ENCODE measurements at places on chromosomes 6 and 20.

DNA sequence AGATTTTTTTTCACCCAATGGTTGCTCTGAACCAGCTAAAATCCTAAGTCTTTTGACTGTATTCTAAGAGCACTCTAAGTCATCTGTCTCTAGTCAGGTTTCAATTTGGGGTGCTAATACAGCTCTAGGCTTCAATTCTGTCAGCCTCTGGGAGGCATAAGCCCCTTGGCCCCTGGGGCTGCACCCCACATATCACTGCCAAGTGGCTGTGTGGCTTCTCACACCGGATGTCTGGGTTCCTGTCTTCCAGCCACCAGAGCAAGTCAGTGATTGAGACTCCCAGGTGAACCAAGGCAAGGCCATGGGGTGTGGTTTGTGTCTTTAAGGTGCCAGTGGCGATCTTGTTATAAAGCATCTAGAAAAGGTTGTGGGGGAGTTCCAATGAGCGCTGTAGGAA lies 136.5 kb downstream of the TMEM242 start:
- DNase-seq = no peak

GRCh38 chr6:37807656-37808055 lies 11.9 kb upstream of the ZFAND3 start:
- peak; percentile 52 for DNase-seq

DNA sequence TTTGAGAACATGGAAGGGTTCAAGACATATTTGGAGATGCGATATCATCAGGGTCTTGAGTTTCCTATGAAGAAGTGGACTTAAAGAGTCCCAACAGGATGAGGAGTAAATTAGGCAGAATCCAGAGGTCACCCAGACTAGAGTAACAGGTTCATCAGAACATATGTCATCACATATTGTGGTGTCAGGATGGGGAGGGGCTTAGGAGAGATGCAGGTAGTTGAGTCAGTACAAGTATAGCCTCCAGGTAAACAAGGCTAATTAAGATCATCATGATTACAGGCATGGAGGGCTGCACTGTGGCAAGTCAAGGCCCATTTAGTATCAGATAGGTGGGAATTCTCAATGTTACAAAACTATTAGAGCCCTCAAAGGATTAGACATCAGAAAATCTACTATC lies 90.1 kb upstream of the PAK5 start:
- no peak for DNase-seq

- DNase-seq = no peak
These were observed 196.0 kb downstream of the MAFB start for GRCh38 chr20:40493071-40493470.

- peak; percentile 45 for DNase-seq
These were observed 28.3 kb upstream of the PREP start for GRCh38 chr6:105431226-105431625.

DNA sequence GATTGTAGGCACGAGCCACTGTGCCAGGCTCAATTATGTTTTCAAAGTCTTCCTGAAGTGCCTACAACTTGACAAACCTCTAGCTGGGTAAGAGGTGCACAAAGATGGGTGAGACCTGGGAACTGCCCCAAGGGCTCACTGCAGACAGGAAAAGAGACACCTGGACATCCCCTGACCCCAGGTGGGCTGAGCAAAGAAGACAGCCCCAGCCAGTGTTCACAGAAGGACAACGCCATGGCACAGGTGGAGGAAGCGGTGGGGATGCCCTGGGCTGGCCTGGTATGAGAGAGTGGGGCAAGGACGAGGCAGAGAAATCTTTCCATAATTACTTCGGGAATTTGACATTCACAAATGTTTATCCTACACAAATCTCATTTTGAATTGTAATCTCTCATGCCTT lies 278.9 kb downstream of the SMOC2 start:
- no peak for DNase-seq

- DNase-seq = no peak
These were observed 117.5 kb upstream of the SAMD5 start for GRCh38 chr6:147390909-147391536.

- no peak for DNase-seq
These were observed 14.0 kb downstream of the RBL1 start for GRCh38 chr20:37081717-37082289.

- DNase-seq = no peak
These were observed 18.1 kb upstream of the SAMHD1 start for GRCh38 chr20:36969478-36970186.

DNA sequence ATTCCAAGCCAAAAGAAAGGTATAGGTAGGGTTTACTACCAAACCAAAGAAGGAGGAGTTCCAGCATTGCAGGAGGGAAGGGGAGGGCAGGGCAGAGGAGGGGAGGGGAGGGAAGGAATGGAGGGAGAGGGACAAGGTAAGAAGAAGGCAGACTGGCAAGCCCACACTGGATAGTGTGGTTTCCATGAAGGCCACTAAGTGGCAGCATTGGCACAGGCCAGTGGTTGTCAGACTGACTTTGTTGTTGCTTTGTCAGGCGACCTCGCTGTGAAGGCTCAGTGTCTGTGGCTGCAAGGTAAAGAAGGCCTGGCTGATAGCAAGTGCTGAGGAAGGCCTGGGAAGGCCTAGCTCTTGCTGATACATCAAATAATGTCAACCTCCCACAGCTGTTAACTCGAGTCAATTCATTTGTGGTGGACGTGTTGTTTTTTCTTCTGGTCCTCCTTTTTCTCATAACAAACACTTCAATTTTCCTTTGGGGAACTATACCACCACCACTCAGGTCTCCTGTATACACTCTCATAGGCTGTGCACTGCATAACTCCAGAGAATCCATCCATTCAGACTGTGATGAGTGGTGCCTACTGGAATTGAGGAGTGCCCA lies 7.7 kb upstream of the ZNF334 start:
- DNase-seq = peak; percentile 42

DNA sequence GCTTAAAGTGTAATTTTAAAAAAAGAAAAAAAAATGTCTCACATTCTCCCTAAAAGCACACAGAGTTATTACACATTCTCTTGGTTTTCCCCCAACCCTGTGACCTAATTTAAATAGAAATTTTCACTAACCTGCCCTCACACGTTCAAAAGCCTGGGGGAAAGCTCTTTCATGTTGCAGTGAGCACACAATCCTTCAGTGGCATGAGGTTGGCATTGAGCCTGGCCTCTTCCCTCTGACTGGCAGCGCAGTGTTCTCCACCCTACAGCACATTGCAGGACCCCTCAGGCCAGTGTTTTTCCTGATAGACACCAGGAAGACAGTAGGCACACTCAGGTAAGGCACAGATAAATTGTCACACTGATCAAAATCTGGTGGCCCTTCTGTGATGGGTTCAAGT lies 34.1 kb downstream of the TNFRSF21 start:
- DNase-seq = no peak

DNA sequence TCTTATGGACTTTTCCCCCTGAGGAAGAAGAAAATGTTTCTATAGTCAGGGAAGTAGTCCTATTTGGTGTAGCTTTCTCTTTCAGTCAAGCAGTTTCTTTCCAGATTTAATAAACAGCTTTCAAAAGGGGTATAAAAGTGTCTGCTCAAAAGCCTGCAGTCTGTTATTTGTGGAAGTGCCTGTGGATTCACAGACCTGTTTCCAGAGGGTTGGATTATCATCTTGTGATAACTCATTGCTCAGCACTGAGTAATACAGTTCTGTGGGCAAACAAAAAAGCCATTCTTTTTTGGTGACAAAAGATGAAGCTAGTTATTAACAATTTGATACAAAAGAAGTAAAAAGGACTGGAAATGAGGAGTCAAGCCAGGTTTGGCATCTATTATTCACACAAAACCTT lies 358.2 kb upstream of the ID4 start:
- DNase-seq = no peak

- no peak for DNase-seq
These were observed 157.7 kb downstream of the GJA1 start for GRCh38 chr6:121593011-121593641.

DNA sequence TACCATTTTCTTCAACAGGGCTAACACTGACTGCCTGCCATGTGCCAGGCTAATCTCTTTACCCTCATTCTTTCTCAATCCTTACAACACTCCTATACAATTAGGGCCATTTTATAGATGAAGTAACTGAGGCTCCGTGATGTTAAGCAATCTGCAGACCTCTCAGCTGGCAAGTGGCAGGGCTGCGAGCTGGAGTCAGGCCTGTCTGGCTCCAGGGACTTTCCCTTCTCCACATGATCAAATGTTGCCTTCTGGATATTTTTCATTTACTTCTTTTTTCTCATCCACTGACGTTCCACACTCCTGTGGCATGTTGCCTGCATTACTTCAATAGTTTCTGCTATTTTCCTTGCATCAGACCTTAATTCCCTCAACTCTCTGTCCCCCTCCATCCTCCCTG lies 55.2 kb upstream of the TAGAP start:
- DNase-seq = no peak

DNA sequence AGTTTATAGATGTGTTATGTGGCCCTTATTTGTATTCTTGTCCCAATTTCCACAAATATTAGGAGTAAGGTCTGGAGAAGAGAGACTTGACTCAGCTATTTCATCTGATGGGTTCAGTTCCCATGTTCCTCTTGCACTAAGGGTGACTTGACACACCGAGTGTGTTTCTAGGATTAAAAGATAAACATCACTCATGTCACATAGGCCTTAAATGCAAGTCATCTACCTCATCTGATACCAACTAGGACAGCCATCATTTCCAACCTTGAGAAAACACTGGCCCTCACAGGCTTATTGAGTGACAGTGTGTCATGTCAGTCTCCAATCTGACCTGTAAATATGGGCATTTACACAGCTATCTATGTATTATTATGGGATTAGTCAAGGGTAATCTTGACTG lies 53.0 kb upstream of the ADGRF5 start:
- DNase-seq = no peak

DNA sequence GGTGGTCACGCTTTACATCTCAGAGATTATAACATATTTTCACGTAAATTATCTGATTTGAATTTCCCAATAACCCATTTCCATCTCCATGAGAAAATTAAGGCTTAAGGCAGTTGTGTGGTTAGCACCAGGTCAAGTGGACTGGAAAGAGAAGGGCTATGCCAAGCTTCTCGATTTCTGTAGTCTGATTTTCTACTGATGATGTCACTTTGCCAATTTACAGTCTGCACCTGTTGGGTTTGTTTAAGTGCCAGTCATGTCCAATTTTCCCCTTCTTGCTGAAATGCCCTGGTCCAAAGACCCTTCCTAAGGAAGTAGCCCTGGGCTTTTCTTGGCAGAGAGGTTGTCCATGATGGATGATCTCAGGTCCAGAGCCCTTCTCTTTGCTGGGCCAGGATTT lies 562.3 kb upstream of the BTBD3 start:
- DNase-seq = no peak

- DNase-seq = no peak
These were observed 7.9 kb downstream of the GPLD1 start for GRCh38 chr6:24481449-24481848.

DNA sequence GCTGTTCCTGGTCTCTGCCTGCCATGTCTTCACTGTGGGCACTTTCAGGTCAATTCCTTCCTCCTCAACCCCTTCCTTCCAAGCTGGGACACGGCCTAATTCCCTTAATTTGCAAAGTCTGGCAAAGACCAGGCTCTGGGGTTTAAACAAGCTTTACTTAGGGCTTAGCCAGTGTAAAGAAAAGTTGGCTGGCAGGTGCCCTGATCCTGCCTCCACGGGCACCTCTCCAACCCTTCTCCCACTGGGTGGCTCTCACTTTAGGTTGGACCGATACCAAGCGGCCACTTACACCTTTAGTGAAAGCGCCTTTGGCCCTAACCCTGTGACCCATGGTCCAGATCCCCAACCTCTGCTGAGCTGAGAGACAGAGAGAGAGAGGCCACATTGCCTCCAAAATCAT lies 13.7 kb upstream of the MLN start:
- no peak for DNase-seq

GRCh38 chr6:82602776-82603175 lies 239.2 kb downstream of the TPBG start:
- no peak for DNase-seq

DNA sequence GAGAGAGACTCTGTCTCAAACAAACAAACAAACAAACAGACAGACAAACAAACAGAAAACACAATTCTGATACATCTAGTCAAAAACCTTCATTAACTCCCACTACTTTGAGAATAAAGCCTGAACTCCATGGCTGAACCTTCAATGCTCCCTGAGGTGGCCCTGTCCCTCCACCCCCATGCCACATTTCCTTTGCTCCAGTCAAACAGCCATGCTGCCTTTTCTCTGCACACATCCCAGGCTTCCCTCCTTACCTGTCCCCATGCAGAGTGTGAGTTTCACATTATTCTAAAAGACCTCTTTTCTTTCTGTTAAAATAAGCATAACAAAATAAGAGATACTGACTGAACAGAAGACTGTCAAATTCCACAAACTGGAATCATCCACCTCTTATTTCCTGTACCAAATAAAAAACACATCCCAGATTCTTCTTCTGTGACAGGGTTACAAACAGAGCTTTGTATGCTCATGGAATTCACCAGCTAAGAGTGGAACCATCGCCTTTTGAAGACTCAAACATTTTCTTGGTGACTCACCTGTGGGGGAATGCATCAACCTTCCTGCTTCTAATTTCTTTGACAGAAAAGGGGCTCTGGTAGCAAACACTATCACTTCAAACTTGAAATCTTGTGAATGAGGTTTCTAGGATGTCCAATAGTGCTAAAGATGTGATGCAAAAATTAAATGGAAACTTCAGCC lies 71.0 kb upstream of the SLC22A16 start:
- no peak for DNase-seq

DNA sequence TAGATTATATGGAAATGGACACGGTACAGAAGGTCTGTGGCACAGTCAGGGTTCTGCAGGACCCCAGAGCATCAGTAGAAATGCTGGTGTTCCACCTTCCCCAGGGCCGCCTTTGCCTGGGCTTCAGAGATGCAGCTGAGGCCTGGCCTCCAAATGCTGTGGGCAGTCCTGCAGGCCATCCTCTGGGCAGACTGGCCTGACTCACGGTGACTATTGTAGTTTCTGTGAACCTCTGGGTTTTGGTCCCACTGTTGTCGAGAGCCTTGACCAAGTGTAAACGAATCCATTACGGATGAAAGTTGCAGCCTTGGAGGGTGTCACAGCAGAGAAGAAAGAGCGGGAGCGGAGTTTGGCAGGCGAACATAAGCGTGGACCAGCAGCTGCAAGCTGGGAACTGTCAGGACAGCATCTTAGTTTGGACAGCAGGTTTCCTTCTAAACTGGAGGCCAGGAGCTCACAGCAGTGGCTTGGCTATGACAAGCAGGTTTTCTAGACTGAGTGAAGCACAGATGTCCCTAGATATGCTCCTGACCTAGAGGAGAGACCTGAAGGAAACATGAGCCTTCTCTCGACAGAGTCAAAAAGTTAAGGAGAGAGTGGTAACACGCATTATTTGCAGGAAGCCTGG lies 46.2 kb upstream of the BCLAF1 start:
- no peak for DNase-seq

All from hippocampal formation (tissue), 2 donors.